HFFc6 (cell line): ENCODE measurements at places on chromosomes 3 and 15. TPM values are rescaled to one million over a fixed set of nuclear protein-coding genes. Genes with fewer than 3 reads are reported as not detected.
A peak's percentile ranks its signal among the peaks of the same experiment; 100 is the strongest.

The PP2D1 gene
- total RNA-seq = not detected in 3 replicates

The BFSP2 gene
- total RNA-seq = not detected in 3 replicates

The CDAN1 gene
- total RNA-seq = 14.7 to 19.7 TPM (median 15.3 TPM) in 3 replicates

The LRRIQ4 gene
- total RNA-seq = not detected in 3 replicates

- no peak overlapping the region for H3K4me3 ChIP-seq
- no peaks in the 10 kb centered on the region for H3K36me3 ChIP-seq
- no peak overlapping the region for H3K27ac ChIP-seq
- H3K27me3 ChIP-seq = no peaks in the 10 kb centered on the region
Measured at GRCh38 chr3:19226479-19226878, 78.2 kb downstream of the KCNH8 start.

DNA sequence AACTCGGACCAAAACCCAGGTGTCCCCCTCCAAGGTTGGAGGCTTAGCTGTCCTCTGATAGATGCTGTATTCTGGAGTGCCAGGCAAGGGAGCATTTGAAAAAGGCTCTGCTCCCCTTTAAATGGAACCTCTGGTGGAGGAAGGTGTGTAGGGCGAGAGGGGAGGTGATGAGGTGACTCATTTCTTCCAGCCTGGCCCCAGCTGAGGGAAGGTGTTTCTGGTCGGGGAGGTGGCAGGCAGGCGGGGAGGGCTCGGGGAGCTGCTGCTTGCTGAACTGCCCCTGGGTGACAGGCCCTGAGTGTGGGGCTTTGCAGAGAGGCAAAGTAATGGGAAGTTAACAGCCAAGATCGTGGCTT lies 18.8 kb downstream of the PSTPIP1 start:
- peaks cover 26% of the 10 kb centered on the region for H3K27me3 ChIP-seq
- H3K27ac ChIP-seq = no peak overlapping the region
- no peaks in the 10 kb centered on the region for H3K36me3 ChIP-seq
- H3K4me3 ChIP-seq = no peak overlapping the region

The BLM gene
- total RNA-seq = 2.8 to 4.9 TPM (median 4.7 TPM) in 3 replicates

GRCh38 chr15:20349774-20350498 lies 191.7 kb downstream of the GOLGA6L6 start:
- H3K27me3 ChIP-seq = no peaks in the 10 kb centered on the region
- H3K4me3 ChIP-seq = no peak overlapping the region
- DNase-seq = no peak
- peaks cover 5% of the 10 kb centered on the region for H3K36me3 ChIP-seq
- H3K4me1 ChIP-seq = no peaks in the 10 kb centered on the region

- H3K4me1 ChIP-seq = peaks cover 30% of the 10 kb centered on the region
- peak; percentile 48 for DNase-seq
- H3K36me3 ChIP-seq = no peaks in the 10 kb centered on the region
- no peak overlapping the region for H3K4me3 ChIP-seq
- peak overlapping the region; percentile 66 for H3K27ac ChIP-seq
Measured at GRCh38 chr3:114741066-114741465, 406.0 kb downstream of the ZBTB20 start.
